ENCODE measurements at places on chromosomes 7 and 10.

DNA sequence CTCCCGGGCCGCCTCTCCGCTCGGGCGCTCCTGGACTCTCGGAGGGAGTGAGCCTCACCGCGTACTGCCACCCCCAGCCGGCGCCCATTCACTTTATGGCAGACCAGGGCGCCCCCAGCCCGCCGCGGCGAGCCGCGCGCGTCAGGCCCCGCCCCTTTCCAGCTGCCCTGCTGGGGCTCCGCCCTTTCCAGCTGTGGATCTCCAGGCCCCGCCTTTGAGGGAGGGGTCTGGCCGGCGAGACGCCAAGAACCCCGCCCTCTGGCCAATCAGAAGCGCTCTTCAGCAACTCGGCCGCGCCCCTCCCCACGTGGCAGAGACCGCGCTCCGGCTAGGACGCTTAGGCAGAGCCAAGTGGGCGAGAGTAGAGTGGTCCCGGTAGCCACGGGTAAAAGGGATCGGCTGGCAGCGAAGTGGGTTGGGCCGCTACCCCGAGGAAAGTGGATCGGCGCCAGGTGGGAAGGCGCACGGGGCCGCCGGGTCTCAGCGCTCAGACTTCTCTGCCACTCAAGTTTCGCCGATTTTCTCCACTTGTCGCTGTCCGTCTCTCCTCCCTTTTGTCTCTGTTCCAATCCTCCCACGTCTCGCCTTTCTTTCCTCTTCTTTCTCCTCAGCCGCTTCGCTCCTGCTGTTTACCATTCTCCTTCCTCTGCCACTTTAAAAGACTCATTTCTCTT, at the start of gene PITX3:
Gene PITX3 (minus strand): TSS at position 69 of the 674 bp plus-strand sequence. CDS start 9,432 bp downstream, outside the sequence.
- peak; percentile 86 for DNase-seq

GRCh38 chr10:76394707-76395042, 963.3 kb downstream of the LRMDA start:
- DNase-seq, result no peak

- DNase-seq, result no peak
Observed at GRCh38 chr7:57343901-57344622, 105.9 kb upstream of the ZNF716 start.

DNA sequence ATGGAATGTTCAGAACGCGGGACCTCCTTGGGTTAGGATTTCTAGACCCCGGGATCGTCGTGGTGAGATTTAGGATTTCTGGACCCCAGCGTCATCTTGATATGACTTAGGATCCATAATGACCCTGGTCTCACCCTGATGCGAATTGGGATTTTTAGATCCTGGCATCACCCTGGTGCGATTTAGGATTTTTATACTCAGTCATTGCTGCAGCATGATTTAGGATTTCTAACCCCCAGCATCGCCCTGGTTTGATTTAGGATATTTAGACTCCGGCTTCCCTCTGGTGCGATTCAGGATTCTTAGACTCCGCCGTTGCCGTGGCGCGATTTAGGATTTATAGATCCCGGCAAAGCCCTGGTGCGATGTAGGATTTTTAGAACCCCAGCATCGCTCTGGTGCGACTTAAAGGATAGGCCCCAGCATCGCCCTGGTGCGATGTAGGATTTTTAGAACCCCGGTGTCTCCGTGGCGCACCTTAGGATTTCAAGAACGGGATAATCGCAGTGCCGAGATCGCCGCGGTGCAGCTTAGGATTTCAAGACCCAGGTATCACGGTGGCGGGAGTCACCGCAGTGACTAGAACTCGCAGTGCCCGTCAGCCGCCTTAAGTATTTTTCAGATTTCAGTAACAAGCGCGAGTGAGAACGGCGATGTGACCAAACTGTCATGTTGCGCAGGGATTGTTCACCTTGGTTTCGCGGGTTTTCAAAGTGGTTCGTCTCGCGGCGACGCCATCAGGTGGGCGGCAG, 814 bp downstream of the MEST start:
- DNase-seq, result no peak

DNA sequence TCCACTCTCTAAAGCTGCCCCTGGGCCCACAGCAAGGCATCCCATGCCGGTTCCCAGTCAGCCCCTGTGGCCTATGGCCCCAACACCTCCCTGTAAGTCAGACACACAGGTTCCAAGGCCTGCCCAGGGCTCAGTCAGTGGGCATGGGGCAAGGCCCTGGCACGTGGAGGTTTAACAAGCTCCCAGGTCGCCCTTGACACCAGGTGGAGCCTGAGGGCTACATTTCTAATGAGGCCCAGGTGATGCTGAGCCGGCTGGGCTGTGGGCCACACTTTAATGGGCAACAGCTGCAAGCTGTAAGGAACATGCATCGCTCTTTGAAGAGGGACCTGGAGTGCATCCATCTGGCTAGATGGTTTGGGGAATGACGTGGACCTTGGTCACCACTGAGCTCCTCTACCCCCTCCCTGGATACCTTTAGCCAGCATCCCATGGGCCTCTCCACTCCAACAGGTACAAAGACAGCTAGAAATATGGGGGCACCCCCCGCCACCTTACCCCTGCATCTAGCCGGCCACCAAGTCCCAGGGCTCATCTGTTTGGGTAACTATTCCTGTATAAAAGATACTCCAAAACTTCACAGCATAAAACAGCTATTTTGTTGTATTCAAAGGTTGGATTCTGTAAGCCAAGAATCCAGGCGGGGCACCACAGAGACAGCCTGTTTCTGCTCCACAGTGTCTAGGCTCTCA, 122.5 kb downstream of the OAT start:
- DNase-seq, result no peak

DNA sequence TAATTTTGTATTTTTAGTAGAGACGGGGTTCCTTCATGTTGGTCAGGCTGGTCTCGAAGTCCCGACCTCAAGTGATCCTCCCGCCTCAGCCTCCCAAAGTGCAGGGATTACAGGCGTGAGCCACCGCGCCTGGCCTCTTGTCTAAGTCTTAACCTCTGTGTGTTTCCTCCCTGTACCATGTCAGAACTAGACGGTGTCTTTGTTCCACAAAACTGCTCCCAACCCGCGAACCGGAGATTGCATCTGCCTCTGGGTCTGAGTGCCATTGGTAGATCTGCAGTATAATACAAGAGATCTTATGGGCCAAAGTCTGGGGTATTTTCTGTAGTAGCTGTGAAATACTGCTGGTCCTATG, 1.3 kb upstream of the EEF1AKMT2 start:
- DNase-seq, result no peak

DNA sequence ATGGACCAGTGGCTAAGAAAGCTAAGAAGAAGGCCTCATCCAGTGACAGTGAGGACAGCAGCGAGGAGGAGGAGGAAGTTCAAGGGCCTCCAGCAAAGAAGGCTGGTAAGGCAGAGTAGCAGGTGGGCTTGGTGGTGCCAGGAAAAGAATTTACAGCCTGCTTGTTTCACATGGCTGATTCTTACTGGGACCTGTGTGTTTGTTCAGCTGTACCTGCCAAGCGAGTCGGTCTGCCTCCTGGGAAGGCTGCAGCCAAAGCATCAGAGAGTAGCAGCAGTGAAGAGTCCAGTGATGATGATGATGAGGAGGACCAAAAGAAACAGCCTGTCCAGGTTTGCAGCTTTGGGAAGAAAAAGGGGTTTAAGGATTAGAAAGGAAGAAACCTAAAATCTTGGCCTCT, 5.0 kb downstream of the NOLC1 start:
- DNase-seq, result no peak

- DNase-seq, result no peak
Observed at GRCh38 chr7:153657182-153657800, 394.9 kb upstream of the DPP6 start.

GRCh38 chr7:22791204-22792158, 31.2 kb downstream of the TOMM7 start:
- no peak for DNase-seq

GRCh38 chr10:339038-339391, 203.8 kb downstream of the ZMYND11 start:
- no peak for DNase-seq

- DNase-seq, result no peak
Observed at GRCh38 chr10:51086710-51087109, 12.4 kb downstream of the PRKG1 start.

DNA sequence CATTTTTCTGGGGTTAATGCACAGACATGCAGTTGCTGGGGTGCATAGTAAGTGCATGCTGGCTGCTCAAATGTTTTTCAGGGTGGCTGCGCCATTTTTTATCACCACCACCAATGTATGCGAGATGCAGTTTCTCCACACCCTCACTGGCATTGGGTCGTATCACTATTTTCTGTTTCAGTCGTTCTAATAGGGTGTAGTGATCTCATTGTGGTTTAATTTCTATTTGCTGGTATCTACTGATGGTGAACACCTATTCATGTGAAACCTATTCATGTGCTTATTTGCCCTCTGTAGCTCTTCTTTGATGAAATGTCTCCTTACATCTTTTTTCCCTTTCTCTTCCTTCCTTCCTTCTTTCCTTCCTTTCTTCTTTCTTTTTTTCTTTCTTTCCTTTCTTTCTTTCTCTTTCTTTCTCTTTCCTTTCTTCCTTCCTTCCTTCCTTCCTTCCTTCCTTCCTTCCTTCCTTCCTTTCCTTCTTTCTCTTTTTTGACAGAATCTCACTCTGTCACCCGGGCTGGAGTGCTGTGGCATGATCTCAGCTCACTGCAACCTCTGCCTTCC, 84.3 kb downstream of the ELFN1 start:
- DNase-seq, result no peak

- no peak for DNase-seq
Observed at GRCh38 chr7:38723327-38723726, 92.2 kb upstream of the AMPH start.

DNA sequence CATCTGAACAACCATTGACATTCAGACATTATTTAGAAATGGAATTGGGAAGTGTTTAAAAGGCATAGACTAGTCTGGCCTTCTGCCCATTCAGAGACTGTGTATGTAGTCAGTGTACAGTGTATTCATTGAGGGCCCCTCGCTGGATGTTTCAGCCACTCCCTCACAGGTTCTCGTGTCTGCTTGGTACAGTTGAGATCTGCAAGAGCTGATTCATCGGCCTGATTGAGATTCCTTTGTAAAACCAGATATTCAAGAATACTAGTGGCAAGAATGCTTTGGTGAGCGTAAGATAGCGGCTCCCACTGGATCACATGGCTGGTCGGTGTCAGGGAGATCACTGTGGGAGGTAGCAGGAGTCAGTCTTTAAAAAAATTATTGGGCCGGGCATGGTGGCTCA, 119.5 kb downstream of the TCF7L2 start:
- no peak for DNase-seq

DNA sequence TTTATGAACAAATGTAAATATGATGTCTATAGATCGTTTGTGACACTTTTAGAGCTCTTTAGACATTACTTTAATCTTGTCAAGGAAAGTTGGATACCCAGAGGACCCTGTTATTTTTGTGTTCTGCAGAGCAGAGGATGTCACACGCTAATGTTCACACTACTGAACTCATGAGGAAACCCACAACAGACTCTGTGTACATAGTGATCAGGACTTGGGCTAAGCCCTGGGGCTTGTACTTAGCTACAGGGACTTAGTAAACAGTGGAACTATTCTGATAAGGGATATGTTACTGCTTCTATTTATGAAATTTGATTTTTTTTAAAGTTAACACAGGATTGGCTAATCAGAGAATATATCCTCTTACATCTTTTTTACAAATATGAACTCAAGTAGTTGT, 36.1 kb upstream of the ZNF518A start:
- no peak for DNase-seq

- no peak for DNase-seq
Observed at GRCh38 chr7:80047856-80048459, 86.7 kb upstream of the GNAI1 start.

DNA sequence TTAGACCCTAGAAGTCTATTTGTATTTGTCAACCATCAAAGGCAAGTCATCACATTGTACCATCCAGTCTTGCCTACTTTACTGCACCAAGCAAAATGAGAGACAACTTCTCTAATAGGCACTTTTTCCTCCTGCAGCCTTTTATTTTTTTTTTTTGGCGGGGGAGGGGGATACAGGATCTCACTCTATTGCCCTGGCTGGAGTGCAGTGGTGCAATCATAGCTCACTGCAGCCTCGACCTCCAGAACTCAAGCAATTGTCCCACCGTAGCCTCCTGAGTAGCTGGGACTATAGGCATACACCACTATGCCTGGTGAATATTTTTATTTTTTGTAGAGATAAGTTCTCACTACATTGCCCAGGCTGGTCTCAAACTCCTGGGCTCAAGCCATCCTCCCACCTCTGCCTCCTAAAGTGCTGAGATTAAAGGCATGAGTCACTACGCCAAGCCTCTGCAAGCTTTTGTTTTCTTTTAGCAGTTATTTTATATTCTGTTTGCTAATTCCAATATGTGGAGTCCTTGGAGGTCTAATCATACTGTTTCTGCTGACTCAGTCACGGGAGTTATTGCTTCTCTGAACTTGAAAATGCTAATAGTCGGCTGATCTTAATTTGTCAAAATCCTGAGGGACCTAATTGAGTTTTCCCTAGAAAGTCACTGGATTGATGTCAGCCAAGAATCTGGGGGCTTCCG, 14.2 kb downstream of the KPNA7 start:
- DNase-seq, result no peak

- no peak for DNase-seq
Observed at GRCh38 chr10:62029401-62029800, 127.9 kb downstream of the ARID5B start.

DNA sequence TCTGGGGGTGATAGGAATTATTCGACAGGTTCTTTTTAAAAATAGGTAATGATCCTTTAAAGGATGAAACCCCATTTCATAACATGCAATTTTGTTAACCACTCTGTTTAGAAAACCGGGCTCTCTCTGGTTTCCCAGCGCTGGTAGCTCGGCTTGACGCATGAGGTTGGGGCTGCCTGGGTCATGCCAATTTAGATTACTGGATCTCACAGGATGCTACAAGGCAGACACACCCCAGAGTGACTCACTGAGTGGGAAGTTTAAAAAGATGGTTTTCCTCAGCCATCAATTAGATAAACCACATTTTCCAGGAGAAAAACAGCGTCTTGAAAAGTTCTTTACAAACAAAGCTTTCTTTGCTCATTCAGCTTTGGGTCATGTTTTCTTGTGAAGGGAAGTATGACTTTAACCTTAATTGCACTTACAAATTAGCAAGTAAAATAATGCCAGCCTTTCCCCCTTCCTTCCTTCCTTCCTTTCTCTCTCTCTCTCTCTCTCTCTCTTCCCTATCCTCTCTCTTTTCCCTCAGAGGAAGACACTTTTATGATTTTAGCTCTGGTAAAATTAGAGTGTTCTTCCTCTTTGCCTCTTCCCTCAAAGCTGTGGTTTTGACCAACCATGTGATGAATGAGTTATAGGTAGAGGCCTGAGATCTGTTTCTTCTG, 99.8 kb downstream of the EPDR1 start:
- DNase-seq, result no peak

DNA sequence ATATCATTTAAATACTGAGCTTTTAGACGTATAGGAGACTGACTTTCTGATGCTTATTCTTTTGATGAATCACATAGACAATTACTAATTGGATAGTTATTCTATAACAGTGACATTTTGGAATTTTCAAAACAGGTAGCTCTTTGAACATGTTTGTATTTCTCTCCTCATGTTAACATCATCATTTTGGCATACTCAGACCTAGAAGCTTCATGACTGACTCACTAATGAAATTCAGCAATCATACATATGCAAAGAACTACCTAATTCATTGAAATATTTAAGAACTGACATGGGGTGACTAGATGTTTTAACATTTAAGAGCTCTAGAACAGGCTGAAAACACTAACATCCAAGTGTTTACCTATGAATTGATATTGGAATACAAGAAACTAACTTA, 192.3 kb downstream of the VTI1A start:
- no peak for DNase-seq

Data from T follicular helper cell (primary cell).